Suprapubic skin (tissue), 4 donors: ENCODE measurements at places on chromosomes 3 and 15. TPM values are rescaled to one million over a fixed set of nuclear protein-coding genes. Genes with fewer than 3 reads are reported as not detected.

DNA sequence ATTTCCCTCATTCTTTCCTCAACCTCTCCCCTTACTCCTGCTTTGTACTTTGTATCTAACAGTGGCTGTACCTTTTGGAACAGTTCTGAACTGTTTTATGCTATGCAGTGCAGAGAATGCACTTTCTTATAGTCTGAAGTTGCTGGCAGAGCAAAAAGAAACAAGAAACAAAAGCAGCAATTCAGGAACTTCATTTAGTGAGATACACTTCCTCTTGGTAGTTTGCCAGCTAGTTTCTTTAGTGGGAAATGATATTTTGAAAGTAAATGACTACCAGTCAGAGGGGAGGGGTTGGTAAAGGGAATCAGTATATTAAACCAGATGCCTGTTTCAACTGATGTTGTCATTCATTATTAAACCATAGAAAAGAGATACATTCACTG lies 55.0 kb upstream of the CHD2 start:
- peaks cover 16% of the 10 kb centered on the region for H3K4me1 ChIP-seq
- no peak for DNase-seq
- no peaks in the 10 kb centered on the region for H3K27me3 ChIP-seq
- no peaks in the 10 kb centered on the region for H3K36me3 ChIP-seq

Gene ARGFX
- total RNA-seq: not detected

- no peaks in the 10 kb centered on the region for H3K27me3 ChIP-seq
- no peak overlapping the region for H3K4me3 ChIP-seq
- no peaks in the 10 kb centered on the region for H3K4me1 ChIP-seq
- H3K36me3 ChIP-seq: no peaks in the 10 kb centered on the region
Measured at GRCh38 chr3:175404621-175405020, 545.5 kb downstream of the NAALADL2 start.

Gene GREM1
- 0.85 TPM for total RNA-seq

DNA sequence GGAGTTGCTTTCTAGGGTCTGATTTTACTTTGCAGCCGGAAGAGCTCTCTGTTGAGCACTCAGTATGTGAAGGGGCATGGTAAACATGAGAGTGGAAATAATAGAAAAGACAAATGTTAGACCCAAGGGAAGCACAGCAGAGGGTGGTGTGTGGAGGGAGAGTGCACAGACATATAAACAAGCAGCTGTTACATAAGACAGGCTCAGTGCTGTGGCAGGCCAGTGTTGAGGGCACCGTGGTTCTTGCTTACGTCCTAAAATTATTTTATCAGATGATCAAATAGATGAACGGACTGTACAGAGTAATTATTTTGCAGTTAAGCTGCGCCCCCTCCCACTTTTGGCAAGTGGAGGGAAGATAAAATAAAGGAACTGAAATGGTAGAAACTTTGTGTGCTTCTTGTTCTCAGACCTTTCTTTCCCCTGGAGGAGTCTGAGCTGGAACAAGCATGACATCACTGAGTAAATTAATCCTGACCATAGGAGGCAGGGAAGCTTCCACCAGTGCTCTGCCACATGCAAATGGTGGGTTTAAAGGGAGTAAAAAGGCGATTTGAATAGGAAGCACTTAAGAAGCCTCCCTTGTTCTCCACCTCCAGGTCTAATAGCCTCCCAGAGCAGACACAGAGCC lies 205.6 kb downstream of the IL20RB start:
- no peak overlapping the region for H3K4me3 ChIP-seq
- no peaks in the 10 kb centered on the region for H3K27me3 ChIP-seq
- no peak overlapping the region for H3K27ac ChIP-seq
- peaks cover 2% of the 10 kb centered on the region for H3K4me1 ChIP-seq
- no peaks in the 10 kb centered on the region for H3K36me3 ChIP-seq
- DNase-seq: no peak

- H3K27ac ChIP-seq: no peak overlapping the region
- H3K4me3 ChIP-seq: no peak overlapping the region
- no peaks in the 10 kb centered on the region for H3K4me1 ChIP-seq
- H3K36me3 ChIP-seq: no peaks in the 10 kb centered on the region
- no peak for DNase-seq
Measured at GRCh38 chr3:135076341-135076740, 281.3 kb downstream of the EPHB1 start.

DNA sequence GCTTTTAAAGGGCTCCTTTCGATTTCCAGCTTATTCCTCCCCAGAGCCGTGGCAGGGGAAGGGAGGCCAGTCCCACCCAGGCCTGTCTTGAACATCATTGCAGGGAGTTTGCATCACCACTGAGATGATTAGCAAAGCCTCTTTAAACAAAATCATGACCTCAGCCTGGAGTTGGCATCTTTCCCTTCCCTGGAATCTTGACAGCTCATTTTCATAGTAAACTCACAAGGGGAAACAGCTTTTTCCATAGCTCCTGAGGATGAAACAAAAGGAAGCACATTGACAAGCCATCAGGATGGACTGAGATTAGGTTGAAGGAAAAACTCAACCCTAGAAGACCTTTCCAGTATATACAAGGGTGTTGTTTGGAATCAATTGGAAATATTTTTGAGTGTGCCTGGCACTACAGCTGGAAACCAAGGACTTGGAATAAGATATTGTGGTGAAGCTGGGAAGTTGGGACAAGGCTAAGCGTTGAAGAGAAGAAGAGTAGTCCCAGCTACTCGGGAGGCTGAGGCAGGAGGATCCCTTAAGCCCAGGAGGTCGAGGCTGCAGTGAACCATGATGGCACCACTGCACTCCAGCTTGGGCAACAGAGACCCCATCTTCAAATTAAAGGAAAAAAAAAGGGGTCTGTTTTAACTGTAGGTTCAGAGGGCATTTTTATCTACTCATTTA lies 3.1 kb upstream of the LARP6 start:
- H3K27ac ChIP-seq: peak overlapping the region; percentile 42
- peaks cover 42% of the 10 kb centered on the region for H3K4me1 ChIP-seq
- no peak overlapping the region for H3K4me3 ChIP-seq
- H3K36me3 ChIP-seq: no peaks in the 10 kb centered on the region
- peaks cover 3% of the 10 kb centered on the region for H3K27me3 ChIP-seq

Gene CPLX3
- not detected for total RNA-seq

GRCh38 chr3:124299831-124300230 lies 307.9 kb upstream of the ROPN1 start:
- H3K4me1 ChIP-seq: peaks cover 13% of the 10 kb centered on the region
- H3K27ac ChIP-seq: no peak overlapping the region
- H3K27me3 ChIP-seq: peaks cover 3% of the 10 kb centered on the region
- no peak for DNase-seq

DNA sequence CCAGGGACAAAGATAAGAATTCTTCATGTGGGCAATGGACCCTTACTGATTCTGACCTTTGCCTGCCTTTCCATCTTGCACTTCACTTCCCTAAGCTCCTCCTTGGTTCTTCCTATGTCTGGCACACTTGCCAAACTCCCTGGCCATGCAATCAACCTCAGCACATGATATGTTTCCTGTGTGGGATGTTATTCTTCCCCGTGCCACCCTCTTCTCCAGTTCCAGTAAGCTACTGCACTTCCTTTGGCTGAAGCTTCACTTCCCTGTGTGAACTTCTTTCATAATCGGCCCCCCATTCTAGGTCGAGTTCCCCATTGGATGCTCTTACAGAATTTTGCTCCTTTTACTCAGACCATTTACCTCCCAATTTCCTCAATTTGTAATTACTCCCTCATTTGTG lies 10.7 kb upstream of the TASOR start:
- no peaks in the 10 kb centered on the region for H3K27me3 ChIP-seq
- no peak overlapping the region for H3K4me3 ChIP-seq
- no peaks in the 10 kb centered on the region for H3K36me3 ChIP-seq
- H3K27ac ChIP-seq: no peak overlapping the region
- no peak for DNase-seq

GRCh38 chr15:51171634-51171932 lies 76.9 kb upstream of the TNFAIP8L3 start:
- no peaks in the 10 kb centered on the region for H3K36me3 ChIP-seq
- no peak overlapping the region for H3K4me3 ChIP-seq
- DNase-seq: no peak
- H3K4me1 ChIP-seq: peaks cover 13% of the 10 kb centered on the region

Gene FGF12
- 1.6 TPM for total RNA-seq

Gene MKRN3
- total RNA-seq: 1.2 TPM

DNA sequence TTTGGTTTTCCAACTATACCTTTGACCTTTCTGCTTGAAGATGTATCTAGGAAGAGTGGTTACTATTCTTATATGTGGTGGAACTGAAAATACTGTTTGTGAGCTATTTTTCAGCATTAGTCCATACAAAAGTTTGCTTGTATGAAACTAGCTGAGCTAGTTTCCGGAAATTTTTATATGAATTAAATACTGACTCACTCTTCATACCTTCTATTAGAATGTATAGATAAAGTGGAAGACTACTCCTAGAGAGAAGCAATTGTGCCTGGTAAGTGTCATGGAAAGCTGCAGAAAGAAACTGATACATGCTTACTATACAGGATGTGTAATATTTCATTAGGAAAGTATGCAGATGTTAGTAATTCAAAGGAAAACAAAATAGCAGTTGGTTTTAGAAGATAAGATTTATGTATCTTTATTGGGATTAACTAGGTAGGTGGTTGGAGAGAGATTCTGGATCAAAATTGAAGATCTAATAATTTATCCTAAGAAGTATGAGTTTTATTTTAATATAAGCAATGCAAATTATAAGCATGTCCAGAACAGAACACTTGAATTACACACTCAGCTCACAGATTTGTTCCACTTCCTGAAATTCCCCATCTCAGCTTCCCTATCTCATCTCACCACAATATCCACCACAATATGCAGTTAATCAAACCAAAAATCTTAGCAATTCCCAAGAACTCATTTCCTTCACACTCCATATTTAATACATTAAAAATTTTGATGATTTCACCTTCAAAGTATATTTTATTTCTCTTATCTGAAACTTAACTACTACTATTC lies 82.8 kb downstream of the BCHE start:
- no peak for DNase-seq
- no peak overlapping the region for H3K27ac ChIP-seq
- no peaks in the 10 kb centered on the region for H3K36me3 ChIP-seq
